ENCODE measurements at places on chromosomes 7 and 10.

GRCh38 chr10:130466271-130466997 is 330.2 kb downstream of the GLRX3 start:
- no peak for DNase-seq

GRCh38 chr10:132140167-132140925 is 46.4 kb upstream of the DPYSL4 start:
- no peak for DNase-seq

DNA sequence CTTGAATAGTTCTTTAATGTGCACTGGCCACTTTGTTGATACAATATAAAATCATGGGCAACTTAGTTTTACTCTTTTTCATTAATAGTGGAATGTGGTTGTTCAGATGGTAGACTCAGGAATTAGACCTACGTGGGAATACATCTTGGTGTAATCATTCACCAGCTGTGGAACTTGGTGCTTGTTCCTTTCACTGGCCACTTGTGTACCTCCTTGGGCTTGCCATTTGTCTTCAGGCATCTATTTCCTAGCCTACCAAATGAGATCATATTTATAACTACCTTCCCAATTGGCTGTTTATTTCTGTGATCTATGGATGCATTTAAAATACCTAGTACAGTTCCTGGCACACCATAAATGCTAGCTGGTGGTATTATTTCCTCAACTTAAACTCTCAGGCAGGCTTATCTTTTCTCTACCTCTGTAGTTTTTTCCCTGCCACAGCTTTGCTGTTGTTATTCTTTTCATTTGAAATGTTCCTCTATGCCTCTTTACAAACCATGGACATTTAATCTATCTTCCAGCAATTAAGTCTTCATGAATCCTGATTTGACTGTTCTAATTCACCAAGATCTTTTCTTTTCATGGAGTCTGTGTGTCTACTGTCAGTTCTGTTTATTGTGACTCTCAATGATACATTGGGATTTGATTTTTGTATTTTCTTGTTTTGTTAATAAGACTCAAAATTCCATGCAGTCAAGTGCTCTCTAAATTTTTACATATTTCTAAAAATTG is 113.0 kb downstream of the ADAM22 start:
- no peak for DNase-seq

DNA sequence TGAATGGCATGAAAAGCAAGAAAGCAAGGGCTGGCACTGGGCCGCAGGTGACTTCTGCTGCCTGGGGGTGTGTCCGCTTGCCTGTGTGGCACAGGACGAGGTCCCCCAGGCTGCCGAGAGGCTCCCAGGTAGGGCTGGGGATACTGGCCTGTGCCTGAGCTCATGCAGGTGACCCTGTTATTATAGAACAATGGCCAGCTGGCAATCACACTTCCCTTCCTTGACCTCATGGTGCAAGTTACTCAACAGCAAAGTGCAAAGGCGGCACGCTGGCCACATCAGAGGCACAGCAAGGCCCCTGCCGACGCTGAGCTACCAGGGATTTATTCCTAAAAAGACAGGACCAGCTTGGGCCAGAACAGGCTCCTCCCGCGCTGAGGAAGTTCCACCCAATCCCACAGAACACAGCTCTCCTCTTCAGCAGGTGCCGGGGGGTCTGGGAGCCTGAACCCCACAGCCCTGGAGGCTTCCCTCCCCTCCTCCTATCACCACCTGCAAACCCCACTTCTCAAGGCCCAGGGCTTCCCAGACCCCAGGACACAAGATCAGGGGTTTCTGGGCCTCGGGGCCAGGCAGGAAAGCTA is 1.4 kb upstream of the ADAM8 start:
- no peak for DNase-seq

DNA sequence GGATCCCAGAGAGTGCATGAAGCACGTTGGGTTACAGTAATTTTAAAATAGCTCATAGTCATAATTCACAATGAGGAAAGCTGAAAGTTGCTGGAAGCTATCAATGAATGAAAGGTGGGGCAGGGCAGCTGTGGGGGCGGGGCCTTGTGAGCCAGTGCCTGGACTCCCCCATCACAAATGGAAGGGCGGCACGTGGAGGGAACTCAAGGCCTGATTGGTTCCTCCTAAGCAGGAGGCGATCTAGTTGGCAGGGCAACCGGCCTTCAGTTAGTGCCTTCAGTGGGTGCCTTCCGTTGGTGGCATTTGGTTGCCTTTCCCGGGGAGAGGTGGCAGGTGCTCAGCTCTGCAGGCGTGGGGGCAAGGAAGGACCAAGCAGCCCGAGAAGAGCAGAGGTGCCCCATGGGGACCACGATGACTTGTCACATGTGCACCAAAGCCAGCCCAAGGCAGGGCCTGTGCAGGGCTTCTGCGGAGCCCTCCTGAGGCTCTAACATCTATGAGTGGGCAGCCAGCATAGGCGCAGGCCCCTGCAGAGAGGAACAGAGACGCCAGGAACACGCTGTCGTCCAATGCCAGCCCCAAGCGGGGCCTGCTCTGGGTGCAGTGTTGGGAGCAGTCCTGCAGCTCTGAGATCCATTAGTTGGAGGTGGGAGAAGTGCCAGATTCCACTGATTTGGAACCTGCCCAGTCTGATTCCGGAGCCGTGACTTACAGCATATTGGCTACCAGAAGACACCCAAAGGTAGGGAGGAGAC is 59.8 kb upstream of the PDSS1 start:
- no peak for DNase-seq

- DNase-seq = no peak
Measured at GRCh38 chr10:3813986-3814837, 29.2 kb upstream of the KLF6 start.

GRCh38 chr7:15921576-15921975 is 235.1 kb upstream of the MEOX2 start:
- DNase-seq = no peak

GRCh38 chr10:90451283-90451682 is 406.6 kb downstream of the HTR7 start:
- DNase-seq = no peak

- DNase-seq = no peak
Measured at GRCh38 chr7:66731986-66732385, 8.5 kb upstream of the RABGEF1 start.

DNA sequence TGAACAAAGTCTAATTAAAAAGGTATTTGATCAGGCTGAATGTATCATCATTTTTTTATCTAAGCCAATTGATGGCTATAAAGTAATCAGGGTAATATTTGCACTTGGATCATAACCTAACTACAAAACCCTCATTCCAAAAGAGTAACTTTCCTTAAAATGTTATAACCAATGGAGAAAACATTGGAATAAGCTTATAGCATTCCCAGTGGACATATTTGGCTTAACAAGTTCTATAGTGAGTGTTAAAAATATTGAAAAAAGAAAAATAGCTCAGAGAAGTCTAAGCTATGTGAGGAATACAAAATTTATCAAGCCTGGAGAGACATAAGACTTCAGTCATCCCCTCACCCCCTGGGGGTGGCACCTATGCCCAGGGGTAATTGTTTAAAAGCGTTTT is 358.8 kb downstream of the LRRTM3 start:
- DNase-seq = no peak

- DNase-seq = no peak
Measured at GRCh38 chr7:95330961-95331337, 6.6 kb upstream of the PON1 start.

DNA sequence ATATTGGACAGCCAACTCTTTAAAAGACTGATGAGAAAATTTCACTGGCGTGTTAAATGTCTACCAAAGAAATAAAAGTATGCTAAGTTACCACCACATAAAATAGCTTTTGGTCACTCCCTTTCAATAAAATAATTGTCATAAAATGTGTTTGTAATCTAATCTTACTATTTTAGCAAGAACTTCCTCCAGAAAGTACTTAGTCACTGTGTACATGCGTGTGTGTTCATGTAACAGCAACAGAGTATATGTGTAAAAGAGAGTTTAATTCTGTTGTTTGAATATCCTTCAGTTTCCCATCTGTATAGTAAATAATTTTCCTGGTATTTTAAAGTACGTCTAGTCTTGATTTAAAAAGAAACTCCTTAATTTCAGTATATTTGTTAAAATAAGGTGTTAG is 35.0 kb upstream of the WASL start:
- DNase-seq = no peak

- peak; percentile 53 for DNase-seq
Measured at GRCh38 chr10:72332423-72333111, 22.2 kb downstream of the DNAJB12 start.

DNA sequence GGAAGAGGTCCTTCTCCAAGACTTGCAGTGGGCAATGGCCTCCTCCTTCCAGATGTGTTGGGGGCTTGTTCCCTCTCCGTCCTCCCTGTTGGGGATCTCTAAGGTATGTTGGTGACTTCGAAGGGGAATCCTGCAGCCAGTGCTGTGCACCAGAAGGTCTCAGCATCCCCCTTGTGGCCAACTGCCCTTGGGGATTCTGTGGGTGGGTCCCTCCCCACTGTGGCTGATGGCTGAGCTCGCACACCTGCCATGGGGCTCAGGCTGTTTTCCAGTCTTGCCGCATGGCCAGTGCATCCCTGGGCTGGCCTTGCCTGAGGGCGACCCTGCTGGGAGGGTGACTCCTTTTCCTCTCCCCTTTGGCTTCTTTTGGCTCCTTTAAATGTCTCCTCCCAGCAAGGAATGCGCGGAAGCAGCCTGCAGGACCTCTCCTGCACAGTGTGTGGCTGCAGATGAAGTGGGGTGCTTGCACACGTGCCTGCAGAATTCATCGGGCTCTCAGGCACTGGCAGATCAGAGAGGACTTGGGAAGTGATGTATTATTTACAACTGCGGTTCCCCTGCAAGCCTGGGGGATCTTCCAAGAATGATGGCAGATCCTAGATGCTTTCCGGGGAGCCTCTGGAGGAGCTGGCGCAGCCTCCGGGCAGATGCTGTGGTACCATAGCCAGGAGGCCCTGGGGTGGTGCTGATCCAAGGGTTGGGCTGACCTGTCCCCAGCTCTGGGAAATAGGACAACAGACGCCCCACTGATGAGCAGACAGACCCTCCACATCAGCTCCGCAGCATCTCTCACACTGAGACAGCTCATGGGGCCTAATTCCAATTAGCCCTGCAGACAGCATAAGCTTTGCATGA is 410.0 kb downstream of the TCERG1L start:
- DNase-seq = peak; percentile 57

- DNase-seq = no peak
Measured at GRCh38 chr10:62573929-62574328, 199.8 kb downstream of the ZNF365 start.

- no peak for DNase-seq
Measured at GRCh38 chr10:85832988-85833387, 533.6 kb downstream of the GRID1 start.

DNA sequence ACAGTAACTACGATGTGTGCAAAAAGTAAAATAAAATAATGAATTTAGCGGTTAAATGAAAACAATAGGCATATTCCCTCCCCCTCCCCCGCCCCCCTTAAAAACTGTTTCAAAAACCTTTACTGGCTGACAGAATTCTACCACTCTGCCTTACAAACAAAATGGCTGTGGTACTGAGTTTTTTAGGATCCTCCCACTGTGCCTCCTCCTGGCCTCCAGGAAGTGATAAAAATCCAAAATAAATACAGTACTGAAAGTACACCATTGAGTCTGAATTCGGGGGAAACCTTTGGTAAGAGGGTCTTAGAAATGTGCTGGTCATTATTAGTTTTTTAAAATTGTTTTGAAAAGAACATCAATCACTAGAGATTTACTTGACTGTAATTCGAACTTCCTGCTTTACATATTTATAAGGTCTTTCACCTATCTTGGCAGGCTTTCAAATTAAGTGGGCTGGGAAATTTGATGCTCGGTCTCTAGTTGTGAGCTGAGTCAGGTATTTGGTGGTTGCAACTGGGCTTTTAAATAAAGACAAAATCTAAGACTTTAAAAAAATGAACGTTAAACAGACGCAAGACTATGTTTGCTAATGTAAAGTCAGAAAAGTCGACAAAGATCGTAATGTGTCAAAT is 32.5 kb upstream of the EPC1 start:
- no peak for DNase-seq

GRCh38 chr7:31100445-31100844 is 48.3 kb downstream of the ADCYAP1R1 start:
- DNase-seq = no peak

- no peak for DNase-seq
Measured at GRCh38 chr10:122466951-122467381, 5.6 kb downstream of the HTRA1 start.

DNA sequence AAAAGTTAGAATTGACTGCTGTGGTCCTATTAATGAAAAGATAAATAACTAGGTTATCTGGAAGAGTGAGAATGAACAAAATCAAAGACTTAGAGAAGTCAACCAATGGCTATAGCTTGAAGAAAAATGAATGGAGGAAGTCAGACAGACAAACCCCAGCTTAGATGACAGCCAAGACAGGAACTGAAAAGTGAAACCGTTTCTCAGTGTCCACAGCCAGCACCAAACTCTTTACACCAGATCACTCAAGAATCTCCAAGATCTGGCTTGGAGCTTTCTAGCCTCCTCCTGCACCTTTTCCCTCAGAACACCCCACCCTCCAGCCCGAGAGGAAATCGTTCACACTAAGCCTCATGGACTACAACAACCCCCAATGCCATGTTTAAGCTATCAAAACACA is 167.0 kb downstream of the SFMBT2 start:
- no peak for DNase-seq

GRCh38 chr10:6296828-6297251 is 94.1 kb downstream of the PFKFB3 start:
- DNase-seq = no peak

GRCh38 chr7:48031111-48031510 is 2.2 kb upstream of the SUN3 start:
- DNase-seq = no peak

DNA sequence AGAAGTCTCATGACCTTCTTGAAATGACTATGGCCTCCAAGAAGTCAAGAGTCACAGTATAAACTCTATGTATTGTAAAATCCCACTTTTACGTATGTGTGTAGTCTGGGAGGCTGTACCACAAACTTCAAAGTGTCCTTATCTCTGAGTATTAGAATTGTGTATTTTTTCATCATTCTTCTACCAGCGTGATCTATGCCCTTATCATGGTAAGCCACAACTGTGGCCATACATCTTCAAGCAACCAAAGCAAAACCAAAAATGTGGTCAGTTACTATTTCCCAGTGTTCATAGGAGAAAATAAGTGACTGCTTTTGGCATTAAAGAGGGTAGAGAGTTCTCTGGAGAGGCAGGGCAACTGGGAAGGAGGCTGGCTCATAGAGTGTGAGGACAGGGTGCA is 42.8 kb downstream of the SPOCK2 start:
- DNase-seq = no peak

GRCh38 chr7:46725136-46725535 is 804.1 kb upstream of the IGFBP3 start:
- no peak for DNase-seq

GRCh38 chr7:44153948-44154335 is 12.8 kb upstream of the MYL7 start:
- no peak for DNase-seq

GRCh38 chr7:114112806-114113205 is 194.0 kb upstream of the PPP1R3A start:
- DNase-seq = no peak

DNA sequence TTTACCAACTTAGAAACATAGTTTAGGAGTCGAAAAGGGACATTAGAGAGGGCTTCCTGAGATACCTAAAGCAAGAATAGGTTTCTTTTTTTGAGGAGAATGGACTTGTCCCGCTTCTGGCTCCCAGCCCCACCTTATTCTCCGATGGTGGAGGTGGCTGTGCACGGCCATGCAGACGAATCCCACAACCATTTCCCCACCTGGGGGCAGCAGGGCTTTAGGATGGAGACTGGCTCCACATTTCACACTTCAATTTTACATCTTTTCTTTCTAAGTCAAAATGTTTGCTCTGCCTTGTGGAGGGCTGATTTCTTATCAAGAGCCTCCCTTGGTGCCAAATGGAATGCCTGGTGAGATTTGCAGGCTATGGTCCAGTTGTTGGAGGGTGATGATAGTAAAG is 118.5 kb downstream of the GLRX3 start:
- DNase-seq = no peak

- DNase-seq = no peak
Measured at GRCh38 chr10:47169581-47169980, 130.4 kb upstream of the GDF10 start.
